ENCODE measurements at places on chromosomes 13 and 19.

DNA sequence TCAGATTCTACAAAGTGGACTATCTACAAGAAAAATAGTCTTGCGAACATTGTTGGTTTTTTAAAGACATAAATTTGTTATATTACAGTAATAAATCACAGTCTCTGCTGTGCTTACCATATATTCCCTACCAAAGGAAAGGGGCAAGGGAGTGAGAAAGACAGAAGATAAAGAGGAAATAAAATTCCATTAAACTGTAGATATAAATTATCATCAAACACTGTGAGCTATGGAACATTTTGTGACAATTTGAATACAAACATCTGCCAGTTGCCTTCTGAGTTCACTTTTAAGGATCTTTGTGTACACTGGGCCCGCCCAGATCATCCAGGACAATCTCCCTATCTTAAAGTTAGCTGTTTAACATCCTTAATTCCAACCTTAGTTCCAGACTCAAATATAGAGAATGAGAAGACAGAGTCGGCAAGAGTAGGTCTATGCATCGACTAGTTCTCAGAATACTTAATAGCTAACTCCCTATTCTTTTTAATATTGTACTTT is 122.8 kb downstream of the NUFIP1 start:
- no peak for DNase-seq

DNA sequence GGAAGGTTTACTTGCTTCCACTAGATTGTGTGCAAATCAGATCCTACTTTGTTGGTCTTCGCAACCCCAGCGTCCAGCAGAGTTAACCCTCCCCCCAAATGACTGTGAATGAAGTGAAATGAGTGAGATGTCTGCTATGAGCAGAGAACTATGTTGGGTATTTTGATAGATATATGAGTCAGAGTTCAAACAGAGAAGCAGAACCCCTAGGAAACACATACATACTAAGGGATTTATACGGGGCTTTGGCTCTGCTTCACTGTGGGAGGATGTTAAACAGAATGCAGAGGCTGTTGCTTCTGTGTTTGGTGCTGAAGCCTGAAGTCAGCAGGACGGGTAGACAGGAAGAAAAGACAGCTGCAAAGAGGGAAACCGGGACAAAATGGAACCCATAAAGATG is 197.0 kb downstream of the MZT1 start:
- DNase-seq = no peak

- DNase-seq = no peak
Measured at GRCh38 chr19:33910922-33911321, 114.3 kb downstream of the KCTD15 start.

DNA sequence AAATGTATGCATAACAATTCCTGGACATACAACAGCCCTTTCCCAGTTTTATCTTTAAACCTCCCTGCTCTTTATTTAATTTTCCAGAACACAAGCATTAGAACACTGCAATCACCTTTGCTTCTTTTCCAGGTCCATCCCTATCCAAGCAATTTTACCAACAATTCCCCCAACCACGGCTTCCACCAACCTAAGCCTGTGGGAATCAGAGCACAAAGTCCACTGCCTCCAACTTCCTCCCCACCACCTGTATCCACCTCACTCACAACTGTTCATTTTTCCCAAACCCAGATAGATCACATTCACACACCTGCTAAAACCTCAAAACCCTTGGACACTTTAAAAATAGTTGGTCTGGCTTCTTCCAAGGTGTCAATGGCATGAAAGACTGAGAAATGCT is 39.5 kb downstream of the FOXO1 start:
- no peak for DNase-seq

GRCh38 chr13:42906257-42906656 is 85.8 kb downstream of the EPSTI1 start:
- DNase-seq = no peak

DNA sequence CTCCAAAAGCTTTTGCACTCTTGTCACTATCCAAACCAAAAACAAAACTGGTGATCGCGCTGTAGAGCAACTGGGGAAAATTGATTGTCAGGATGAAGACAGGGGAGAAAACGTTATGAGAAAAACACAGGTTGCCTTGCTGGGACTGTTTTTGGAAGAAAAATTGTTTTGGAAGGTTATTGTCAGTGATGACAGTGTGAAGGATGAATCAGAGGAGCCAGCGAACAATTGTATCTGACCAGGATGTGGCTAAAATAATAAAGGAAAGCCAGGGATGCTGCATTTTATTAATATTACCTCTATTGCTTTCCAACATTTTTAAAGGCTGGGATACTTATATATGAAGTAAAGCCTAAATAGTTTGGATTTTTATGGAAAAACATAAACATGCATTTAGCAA is 334.0 kb downstream of the SPRY2 start:
- DNase-seq = no peak

- no peak for DNase-seq
Measured at GRCh38 chr13:49533591-49534269, 38.0 kb downstream of the PHF11 start.

GRCh38 chr13:78133511-78133910 is 214.9 kb upstream of the EDNRB start:
- DNase-seq = no peak

GRCh38 chr19:22606212-22606553 is 27.9 kb upstream of the ZNF492 start:
- no peak for DNase-seq

GRCh38 chr13:80237646-80238045 is 103.3 kb downstream of the SPRY2 start:
- DNase-seq = no peak

GRCh38 chr19:57171551-57172081 is 4.3 kb upstream of the DUXA start:
- peak; percentile 26 for DNase-seq

GRCh38 chr13:101982903-101983302 is 418.9 kb downstream of the FGF14 start:
- no peak for DNase-seq

GRCh38 chr19:28397800-28398199 is 815.2 kb downstream of the UQCRFS1 start:
- DNase-seq = no peak

GRCh38 chr13:79281339-79281747 is 124.7 kb downstream of the RBM26 start:
- no peak for DNase-seq

GRCh38 chr19:16144216-16144581 is 714 bp downstream of the HSH2D start:
- no peak for DNase-seq

DNA sequence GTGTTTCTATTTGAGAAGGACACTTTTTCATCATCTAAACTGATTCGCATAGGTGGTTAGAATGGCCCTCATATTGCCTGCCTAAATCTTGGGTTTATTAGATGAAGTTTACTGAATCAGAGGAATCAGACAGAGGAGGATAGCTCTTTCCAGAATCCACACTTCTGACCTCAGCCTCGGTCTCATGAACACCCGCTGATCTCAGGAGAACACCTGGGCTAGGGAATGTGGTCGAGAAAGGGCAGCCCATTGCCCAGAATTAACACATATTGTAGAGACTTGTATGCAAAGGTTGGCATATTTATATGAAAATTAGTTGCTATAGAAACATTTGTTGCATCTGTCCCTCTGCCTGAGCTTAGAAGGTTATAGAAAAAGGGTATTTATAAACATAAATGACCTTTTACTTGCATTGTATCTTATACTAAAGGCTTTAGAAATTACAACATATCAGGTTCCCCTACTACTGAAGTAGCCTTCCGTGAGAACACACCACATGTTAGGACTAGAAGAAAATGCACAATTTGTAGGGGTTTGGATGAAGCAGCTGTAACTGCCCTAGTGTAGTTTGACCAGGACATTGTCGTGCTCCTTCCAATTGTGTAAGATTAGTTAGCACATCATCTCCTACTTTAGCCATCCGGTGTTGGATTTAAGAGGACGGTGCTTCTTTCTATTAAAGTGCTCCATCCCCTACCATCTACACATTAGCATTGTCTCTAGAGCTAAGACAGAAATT is 103.8 kb downstream of the TNFRSF19 start:
- DNase-seq = no peak

DNA sequence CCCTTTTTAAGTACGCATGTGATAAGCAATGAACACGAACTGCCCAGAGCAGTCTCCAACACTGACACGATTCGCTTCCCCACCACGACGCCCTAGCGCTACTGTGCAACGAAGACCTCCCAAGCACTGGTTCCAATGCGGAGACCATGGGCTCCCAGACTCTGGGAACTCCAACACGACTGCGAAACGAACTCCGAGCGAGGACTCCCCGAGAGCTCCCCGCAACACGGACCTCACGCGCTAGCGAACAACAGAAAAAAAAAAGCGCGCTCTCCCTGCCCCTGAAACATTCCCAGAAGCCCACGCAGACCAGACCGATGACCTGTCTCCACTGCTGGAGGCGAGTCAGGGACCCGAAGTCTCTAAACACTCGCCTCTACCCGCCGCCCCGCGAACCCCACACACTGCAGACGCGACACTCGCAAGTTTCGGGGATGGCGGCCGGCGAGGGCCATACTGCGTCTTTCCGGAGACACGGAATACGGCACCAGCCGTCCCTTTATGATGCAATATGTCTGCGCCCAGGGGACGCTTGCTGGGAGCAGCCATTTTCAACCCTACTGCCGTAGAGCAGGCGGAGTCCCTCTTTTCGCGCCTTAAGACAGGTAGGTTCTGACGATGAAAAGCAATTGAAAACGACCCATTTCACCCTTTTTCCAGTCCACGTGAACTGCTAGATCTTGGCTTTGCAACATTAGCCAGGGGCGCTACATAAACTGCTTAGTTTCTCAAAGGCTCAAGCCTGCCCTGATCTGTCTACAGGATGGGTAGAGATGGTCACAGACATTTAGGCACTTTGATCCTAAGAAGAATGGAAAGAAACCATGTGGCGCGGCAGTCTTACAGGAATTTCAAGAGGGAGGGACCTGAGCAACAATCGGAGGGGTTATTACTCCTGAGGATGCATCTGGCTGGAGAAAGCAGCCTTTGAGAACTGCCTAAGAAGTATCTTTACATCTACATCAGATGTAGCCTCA is at the start of gene ZNF577:
ZNF577 (minus strand) TSS at position 430 of the 977 bp plus-strand sequence. CDS start 7,569 bp downstream, outside the sequence.
- peak; percentile 53 for DNase-seq

GRCh38 chr13:60139272-60139671 is 24.5 kb downstream of the DIAPH3 start:
- no peak for DNase-seq

DNA sequence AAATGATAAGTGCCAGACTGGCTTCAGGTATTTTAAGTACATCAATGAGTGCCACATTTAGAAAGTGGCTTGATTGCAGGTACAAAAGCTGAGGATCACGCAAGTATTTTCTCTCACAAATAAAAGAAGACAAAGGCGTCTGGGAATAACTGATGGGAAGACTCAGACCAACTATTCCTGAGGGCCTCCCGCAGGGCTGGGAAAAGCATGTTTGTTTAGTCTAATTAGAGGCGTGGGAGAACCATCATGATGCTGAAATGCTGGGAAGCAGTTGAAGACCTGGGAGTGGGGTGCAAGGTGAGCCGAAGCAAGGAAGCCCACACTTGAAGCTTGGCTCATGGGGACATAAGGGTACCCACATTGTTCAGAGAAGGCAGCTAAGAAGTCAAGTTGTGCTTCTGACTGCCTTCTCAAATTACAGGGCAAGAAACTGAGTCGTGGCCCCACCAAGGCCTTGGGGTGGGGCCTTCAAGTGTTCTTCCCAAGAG is 536.0 kb downstream of the MYO16 start:
- no peak for DNase-seq

DNA sequence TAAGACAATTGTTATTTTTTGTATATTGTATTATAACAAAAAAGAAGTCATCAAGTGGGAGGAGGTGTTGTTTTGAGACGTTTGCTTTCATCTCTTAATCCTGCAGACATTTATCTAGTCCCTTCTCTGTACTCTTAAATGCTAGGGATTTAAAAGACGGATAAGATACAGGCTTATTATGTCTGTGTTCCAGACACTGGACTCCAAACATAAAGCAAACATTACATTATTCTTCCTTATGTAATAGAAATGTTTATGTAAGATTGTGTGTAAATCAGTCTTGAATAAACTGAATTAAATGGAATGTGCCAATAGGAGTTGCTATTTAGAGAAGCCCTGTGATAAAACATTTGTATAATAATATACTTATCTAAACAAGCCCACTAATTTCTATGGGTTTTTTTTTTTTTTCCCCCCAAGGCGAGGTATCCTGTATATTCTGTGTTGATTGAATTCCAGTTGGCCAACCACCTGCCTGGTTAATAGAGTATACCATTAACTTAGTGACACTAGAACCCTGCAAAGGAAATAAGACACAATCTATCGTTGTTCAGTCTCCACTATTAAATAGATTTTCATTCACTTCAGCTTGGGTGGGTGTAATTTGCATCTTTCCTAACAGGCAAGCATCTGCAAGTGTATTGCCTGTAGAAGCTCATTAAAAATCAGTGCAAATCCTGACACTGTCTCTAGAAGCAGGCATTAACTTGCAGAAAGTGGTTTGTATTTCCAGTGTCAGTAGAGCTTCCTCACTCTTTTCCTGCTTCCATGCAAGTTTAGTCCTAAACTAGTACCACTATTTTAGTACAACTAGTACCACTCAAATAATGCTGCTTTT is 69.0 kb downstream of the LRCH1 start:
- DNase-seq = no peak

DNA sequence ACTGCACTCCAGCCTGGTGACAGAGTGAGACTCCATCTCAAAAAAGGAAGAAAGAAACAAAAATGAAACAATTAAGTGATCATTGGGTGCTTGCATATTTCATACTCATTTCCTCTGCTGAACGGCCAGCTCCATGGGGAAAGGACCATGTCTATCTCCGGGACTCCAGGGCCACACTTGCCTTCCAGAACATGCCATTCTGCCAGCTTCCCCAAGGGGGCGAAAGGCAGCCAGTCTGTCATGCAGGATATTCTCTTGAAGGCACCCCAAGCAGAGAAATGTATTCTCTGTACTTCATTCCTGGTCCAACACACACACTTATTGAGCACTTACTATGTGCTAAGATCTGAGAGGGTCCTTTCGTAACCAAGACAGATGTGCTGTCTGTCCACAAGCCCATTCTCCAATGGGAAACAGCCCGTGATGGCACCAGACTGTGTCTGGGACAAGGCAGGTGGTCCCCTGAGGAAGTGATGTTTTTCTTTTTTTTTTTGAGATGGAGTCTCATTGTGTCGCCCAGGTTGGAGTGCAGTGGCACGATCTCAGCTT is 10.2 kb upstream of the CARM1 start:
- DNase-seq = no peak

- no peak for DNase-seq
Measured at GRCh38 chr13:50198508-50198907, 183.3 kb downstream of the KCNRG start.

- no peak for DNase-seq
Measured at GRCh38 chr19:32875428-32875827, 5.9 kb upstream of the SLC7A9 start.

DNA sequence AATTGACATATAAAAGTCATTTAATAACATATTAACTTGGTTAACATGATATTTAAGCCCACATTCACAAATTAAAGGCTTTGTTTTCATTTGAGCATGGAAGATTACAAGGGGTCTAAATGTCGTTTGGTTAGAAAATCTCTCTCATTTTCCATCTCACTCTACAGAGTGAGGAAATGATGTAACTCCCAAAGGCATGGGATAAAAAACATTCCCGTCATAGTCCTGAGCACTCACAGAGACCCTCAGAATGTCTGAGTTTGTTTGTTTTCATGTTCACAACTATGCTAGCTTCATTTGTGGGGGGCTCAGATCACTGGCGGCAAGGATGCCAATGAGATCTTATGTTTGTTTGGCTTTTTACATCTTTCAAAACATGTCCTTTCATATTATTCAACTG is 307.5 kb downstream of the TBC1D4 start:
- no peak for DNase-seq

- DNase-seq = no peak
Measured at GRCh38 chr19:49954933-49955332, 6.0 kb downstream of the SIGLEC11 start.
